ENCODE measurements at places on chromosomes 13 and 19.

GRCh38 chr13:42752731-42753130 is 28.7 kb upstream of the FAM216B start:
- no peak for DNase-seq

GRCh38 chr13:39051157-39051556 is 12.9 kb downstream of the NHLRC3 start:
- no peak for DNase-seq

GRCh38 chr13:32790731-32791130 is 204.5 kb downstream of the PDS5B start:
- DNase-seq: no peak

GRCh38 chr13:31046711-31047279 is 114.3 kb downstream of the TEX26 start:
- DNase-seq: no peak

- no peak for DNase-seq
Measured at GRCh38 chr13:113544071-113544891, 40.3 kb upstream of the TFDP1 start.

Data from esophagus squamous epithelium (tissue), 5 donors.